ENCODE measurements at places on chromosomes 1 and 21.

DNA sequence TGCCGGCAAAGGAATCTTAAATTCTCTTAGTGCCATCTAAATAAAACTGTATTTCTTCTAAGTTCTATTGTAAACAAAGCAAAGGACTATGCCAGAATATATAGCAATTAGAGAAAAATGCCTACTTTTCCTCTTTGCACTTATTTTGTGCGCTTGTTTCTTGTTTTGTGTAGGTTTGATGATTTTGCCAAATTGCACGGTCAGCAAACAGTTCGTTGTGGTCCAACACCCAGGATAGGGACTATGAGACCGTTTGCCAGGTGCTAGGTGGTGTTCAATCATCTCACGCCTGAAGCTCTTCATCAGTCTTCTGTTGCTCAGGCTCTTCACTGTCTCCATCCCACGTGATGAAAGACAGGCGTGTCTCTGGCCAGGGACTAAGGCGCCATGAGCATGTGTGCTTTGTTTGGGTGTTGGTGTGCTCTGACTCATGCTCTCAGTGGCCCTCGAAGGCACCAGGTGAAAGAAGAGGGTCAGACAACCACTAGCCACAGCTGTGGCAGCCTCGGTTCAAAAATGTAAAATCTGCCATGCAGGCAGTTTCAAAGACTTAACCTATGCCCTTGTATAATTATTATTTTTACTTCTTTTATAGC lies 36.9 kb upstream of the KCNE1 start:
- no peak for DNase-seq

DNA sequence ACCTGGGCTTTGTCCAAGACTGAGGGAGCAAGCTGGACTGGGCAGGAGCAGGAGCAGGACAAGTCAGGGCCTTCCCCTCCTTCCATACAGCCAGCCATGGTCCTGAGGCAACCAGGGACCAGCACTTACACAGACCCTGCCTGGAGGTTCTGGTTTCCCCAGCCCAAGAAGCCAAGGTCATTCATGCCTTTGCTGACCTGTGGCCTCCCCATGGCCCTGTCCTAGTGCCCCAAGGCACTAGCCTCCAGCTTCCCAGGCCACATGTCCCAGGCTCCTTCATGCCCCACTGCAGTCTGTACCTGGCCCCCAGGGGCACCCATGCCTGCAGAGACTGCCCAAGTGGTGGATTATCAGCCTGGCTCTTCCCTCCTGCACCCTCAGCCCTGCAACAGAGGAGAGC lies 243.9 kb downstream of the TOMM20 start:
- no peak for DNase-seq

- DNase-seq: no peak
Observed at GRCh38 chr1:230541306-230541705, 101.0 kb upstream of the COG2 start.

GRCh38 chr21:39397646-39398385 lies 47.8 kb downstream of the LCA5L start:
- no peak for DNase-seq

DNA sequence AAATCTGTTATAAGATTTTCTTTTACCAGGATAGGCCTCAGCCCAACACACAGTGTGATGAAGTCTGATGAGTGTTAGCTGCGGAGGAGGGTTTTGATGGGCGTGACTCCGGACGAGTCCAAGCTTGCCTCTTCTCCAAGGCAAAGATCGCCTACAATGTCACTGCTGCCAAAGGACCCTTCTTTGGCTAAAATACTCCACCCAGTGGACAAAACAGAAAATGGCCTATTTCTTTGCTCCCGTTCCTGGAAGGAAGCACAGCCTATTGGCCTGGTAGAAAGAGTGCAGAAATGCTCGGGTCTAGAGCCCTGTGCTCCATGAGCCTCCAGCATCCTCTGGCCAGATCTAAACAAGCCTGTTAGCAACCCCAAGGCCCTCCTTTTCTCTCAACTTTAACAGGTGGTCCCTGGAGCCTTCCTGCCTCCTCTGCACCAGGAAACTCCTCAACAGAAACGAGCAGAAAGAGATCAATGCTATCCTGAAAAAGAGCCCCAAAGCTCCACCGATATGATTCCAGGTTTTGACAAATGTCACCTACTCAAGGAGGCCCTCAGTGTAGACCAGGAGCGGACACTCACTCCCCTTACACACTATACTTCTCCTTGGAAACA lies 3.4 kb upstream of the CASQ2 start:
- DNase-seq: peak; percentile 80

- DNase-seq: peak; percentile 89
Observed at GRCh38 chr1:152036267-152037216, at the start of gene S100A11. Gene S100A11 (minus strand): TSS chr1:152037004. CDS start chr1:152036915, 89 bp downstream.

- DNase-seq: no peak
Observed at GRCh38 chr1:32855861-32856617, 14.7 kb downstream of the FNDC5 start.

DNA sequence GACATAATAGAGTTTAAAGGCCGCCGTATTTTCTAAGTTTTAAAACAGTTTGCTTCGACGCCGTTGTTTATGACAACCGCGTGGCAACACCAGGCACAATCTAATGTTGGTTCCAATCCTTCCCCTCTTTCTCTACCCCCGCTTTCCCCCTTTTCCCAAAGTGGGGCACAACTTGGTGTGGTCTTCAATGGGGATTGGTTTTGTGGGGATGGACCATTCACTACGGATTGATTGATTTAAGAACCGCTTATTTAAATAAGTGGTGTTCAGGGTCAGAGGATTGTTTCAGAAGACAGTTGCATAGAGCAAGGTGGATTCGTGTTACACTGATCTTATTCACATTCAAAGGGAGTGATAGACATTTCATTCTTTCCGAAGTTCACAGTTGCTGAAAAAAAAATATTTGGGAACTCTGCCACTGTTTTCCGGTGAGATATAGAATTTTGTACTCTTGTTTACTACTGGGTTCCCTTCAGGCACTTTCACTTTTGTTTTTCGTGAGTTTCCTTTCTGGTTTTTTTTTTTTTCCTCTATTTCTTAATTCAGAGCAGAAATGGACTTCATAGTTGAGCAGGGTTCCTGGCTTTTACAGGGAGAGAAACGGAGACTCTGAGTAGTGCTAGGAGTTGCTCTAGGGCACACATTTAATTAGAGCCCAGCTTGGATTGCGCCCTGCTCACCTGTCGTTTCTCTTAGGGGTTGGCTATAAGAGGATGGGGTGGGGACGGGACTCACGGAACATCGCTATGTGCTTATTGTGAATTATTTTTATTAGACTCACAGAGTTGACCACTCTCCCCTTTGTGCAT lies 79.6 kb upstream of the AK4 start:
- peak; percentile 25 for DNase-seq

DNA sequence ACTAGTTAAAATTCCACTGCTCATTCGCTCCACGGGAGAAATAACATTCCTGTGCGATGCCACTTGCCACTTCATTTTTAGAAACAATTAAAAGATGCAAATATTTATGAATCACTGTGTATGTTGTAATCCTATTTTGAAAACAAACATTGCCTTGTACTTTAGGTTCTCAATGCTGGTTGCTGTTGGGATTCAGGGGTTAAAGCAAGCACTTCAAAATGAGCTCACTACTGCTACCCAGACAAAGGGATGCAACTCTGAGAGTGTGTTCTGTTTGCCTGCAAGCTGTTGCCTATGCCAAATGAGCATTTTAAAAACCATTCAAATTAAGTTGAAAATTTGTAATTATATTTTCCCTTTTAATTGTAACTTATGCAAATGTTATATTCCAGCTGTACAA lies 87.5 kb downstream of the RWDD3 start:
- DNase-seq: no peak

DNA sequence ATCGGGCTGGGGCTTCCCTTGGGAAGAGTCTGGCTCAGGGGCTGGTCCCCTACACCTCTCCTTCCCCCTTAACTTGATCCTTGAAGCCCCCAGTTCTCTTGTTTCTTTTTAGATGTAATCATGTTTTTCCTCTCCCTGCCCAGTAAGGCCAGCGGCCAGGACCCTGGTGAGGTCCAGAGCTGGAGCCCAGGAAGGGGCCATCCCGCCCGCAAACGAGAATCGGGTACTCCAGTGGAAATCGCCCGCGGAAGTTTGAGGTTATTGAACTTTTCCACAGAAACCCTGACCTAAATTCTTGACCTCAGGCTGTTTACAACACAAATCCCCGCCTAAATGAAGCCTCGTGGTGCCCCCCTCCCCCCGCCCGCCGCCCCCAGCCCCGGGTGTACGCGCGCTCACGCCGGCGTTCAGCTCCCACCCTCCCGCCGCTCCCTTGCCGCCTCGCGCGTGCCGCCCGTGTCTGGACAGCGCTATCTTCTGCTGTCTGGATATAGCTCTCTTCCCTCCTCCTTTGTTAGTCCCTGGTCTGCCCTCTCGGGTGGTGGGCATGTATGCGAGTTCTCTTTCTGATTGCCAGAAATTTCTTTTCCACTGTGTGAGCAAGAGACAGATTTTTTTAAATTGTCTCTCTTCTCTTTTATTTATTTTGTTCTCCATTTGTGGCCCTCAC lies 165.9 kb upstream of the CACNA1E start:
- DNase-seq: no peak

GRCh38 chr1:110347182-110347893 lies 8.2 kb downstream of the RBM15 start:
- no peak for DNase-seq

DNA sequence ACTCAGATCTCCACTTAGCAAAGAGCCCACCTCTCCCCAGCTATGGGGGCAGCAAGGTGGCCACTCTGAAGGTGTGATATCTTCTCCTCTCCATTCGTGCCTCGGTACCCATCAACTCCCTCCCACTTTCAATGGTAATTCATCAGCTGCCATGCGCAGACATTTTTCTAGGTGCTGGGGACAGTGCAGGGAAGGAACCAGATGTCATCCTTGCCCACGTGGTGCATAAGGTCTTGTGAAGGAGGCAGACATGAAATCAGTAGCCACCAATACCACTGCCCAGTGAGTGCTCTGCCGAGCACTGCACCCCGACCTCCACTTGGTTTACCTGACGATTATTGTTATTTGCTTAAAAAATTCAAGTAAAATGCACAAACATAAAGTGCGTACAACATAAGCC lies 76.3 kb upstream of the CSF3R start:
- no peak for DNase-seq

GRCh38 chr1:18182398-18183160 lies 75.0 kb downstream of the IGSF21 start:
- DNase-seq: no peak

DNA sequence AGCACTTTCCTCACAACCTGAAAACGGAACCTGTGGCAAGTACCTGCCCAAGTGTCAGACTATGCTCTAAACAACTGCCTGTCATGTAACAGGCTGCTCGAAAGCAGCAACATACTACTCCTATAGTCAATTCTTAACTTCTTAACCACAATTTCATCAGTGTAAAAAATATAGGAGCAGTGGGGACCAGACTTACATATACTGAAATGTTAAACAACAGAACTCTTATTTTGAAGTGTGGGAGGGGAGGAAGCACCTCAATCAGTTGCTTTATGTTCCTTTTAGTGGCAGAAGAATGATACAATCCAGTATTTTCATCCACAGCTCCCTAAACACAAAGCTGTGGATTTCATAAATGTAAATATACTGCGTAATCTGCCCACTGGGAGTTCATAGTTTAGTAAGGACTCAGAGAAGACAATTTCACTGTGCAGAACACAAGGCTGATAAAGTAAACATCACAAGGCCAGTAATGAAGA lies 44.2 kb downstream of the WLS start:
- DNase-seq: no peak

- no peak for DNase-seq
Observed at GRCh38 chr1:203615061-203615581, 11.5 kb upstream of the ATP2B4 start.

DNA sequence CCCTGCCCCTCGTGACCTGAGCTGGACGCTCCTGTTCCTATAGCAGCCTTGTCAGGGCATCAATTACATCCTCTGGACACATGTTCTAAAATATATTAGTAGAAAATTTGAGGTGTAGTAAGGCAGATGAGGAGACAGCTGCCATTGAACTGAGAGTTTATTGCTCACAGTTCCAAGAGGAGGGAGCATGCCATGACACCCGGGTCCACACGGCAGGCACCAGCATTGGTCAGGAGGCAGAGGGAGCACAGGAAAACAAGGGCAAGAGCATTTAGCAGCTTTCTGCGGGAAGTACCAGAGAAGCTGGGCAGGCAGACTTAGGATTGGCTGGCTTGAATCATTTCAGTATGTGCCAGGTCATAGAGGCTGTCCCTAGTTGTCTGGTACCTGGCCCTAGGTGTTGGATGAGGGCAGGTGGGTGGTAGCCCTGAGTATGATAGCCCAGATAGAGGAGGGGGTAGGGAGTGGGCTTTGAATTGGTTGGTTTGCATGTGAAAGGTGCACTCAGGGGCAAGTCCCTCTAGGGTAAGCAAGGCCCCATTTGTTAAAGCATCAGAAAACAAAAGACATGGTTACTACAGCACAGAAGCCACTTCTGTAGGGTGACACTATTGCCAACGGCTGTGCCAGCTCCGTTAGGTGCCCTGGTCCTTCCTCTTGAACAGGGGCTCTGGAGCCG lies 223.6 kb upstream of the RAB4A start:
- DNase-seq: no peak
